ENCODE measurements at places on chromosomes 2 and 18.

DNA sequence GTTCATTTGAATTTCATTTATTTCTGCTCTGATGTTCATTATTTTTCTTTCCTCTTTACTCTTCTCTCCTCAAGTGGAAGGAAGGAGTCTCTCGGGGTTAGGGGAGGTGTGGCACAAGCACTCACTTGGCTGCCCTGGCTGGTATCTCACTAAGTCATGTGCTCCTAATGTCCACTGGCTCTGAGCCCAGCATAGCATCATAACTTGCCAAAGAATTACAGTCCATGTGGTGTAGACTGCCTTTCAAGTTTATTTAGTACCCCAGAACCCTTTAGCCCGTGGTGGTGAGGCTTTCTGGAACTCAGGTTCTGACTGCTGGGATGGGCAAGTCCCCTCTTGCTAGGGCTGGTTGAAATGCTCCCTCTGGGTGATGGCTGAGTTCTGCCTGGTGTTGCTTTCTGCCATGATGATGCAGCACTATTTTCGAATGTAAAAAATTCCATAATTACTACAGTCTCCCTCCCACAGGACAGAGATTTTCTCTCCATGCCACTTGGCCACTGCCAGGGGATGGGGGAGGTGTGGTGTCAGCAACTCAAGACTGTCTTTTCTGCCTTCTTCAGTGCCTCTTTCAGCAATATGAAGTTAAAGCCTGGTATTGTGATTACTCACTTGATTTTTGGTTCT, 22.2 kb downstream of the SPAG16 start:
- DNase-seq, result peak; percentile 49

DNA sequence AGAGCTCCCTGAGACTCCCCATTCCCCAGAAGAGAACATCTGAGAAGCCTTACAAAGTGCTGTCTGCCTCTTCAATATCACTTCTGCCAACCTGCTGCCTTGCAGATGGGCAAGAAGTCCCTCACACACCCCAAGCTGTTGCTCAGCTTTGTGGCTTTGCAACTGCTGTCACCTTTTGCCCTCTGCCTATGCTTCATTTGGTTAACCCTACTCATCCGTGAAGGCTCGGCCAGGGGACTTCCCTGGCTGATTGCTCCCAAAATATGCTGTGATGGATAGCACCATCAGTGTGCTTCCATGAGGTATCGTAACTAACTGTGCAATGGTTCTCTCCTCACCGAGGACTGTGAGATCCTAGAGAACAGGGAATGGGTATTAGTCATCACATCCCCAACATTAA, 88.9 kb upstream of the CYP1B1 start:
- no peak for DNase-seq

- DNase-seq, result no peak
These were observed 15.5 kb downstream of the HDAC4 start for GRCh38 chr2:239385096-239386000.

GRCh38 chr2:17918789-17919188, 40.3 kb downstream of the KCNS3 start:
- DNase-seq, result peak; percentile 7

GRCh38 chr2:18170642-18171041, 292.2 kb downstream of the KCNS3 start:
- DNase-seq, result no peak

DNA sequence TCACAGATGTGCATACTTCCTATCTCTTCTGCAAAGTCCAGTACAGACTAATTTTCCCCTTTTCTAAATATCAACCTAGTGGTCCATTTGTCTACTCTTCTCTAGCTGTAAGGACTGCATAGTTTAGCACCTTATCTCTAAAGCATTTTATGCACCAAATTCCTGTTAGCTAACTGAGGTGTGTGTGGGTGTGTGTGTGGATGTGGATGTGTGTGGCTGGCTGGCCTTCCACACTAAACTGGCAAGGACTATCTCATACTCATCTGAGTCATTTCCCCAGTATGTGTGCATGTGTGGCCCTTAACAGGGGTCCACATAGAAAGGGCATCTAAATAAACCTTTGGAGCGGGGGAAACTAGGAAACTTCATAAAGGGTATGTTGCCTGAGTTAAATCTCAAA, 139.6 kb downstream of the TTC32 start:
- DNase-seq, result peak; percentile 26

DNA sequence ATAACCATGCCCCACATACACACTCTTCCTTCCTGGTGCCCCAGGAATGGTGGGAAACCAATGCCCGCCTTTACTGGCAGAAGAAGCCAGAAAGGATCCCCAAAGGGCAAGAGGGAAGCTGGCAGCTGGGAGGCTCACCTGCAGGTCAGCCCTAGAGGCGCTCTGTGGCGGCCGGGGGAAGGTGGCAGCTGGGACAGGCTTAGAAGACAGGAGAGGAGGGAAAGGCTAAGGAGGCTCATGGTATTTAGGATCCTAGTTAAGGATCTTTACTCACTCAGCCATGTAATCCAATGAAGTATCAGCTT, 23.8 kb downstream of the ADRA2B start:
- DNase-seq, result no peak

DNA sequence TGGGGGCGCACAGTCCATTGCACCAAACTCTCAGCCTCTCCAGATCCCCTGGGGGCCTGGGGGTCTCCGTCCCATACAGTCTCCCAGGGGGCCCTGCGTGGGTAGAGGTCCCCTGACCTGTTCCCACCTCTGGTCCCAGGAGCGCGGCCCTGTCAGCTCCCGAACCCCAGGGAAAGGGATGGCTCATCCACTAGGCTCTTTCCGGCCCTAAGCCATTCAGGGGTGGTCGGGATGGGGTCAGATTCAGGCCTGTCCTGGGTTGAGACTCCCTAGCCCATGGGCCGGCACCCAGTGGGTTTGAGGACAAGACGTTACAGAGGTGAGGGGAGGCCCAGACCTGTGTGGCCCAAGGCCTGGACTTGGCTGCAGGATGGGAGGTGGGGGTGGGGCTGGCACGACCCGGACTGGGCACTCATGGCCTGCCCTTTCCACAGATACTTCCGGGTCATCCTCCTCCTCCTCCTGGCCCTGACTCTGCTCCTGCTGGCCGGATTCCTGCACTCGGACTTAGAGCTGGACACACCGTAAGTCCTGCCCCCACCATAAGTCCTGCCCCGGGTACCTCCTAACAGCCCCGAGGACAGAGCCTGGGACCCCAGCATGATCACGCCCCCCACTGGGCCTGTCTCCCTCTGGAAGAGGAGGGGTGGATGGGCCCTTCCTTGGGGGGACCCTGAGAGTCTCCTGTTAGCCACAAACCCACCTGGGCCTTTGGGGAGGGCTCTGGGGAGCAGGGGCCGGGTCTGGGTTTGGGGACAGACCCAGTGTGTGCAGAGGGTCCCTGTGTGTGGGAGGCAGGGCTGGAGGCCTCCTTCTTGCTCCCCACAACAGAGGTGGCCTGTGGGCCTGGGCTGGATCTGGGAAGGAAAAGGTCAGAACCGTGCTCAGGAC, 10.1 kb upstream of the NEU4 start:
- DNase-seq, result no peak

DNA sequence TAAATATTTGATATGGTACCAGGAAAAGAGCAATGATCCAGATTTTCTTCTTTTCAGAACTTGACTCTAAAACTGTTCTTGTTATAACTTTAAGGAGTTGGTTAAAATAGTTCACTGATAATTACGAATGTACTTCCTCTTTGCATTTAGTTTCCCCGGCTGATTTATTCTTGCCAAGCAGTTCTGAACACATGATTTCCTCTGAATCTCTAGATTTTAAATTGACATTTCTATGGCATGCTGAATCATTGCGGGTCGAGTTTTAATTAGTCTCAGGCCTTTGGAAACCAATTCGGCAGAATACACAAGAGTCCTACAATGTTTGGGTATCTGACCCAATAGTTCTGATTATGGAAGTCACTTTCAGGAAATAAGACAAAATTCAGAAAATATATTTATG, 37.3 kb upstream of the DNAH7 start:
- peak; percentile 31 for DNase-seq

GRCh38 chr2:106095478-106096298, 98.4 kb downstream of the UXS1 start:
- no peak for DNase-seq

Data from fibroblast of skin of right quadriceps (primary cell).